Activated CD8-positive, alpha-beta memory T cell treated with anti-CD3 and anti-CD28 coated beads, Interleukin-2, amount 50 U/mL, for 48 hours (primary cell): ENCODE measurements at places on chromosomes 7 and 10.

- DNase-seq: peak; percentile 12
Observed at GRCh38 chr10:124308811-124309210, 109.9 kb downstream of the OAT start.

DNA sequence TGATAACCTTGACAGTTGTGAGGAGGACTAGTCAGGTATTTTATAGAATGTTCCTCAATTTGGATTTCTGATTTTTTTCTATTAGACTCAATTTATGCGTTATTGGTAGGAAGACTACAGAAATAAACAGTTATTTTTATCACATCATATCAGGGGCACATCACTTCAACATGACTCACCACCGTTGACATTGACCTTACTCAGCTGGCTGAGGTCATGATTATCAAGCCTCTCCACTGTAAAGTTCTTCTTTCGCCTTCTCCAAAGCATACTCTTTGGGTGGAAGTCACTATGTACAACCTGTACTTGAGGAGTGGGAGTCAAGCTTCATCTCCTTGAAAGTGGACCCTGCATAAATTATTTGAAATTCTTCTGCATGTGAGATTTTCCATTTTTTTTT is 194.3 kb upstream of the IGFBP3 start:
- DNase-seq: no peak

DNA sequence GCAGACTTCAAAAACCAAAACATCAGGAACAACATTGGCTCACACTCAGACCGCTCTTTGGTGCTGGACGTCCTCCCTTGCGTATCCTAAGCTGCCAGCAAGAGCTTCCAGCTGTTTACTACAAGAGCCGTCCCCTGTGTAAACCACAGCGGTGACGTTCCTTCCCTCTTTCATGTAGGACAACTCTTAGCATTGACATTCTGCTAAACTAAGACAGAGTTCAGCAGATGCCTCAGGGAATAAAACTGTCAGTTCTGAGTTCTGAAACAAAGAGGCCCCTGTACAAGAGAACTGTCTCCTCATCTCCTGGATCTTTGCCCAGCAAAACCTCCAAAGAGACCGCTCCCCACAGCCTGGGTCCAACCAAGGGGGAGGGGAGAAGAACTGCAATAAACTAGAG is 57.8 kb upstream of the OPALIN start:
- no peak for DNase-seq

DNA sequence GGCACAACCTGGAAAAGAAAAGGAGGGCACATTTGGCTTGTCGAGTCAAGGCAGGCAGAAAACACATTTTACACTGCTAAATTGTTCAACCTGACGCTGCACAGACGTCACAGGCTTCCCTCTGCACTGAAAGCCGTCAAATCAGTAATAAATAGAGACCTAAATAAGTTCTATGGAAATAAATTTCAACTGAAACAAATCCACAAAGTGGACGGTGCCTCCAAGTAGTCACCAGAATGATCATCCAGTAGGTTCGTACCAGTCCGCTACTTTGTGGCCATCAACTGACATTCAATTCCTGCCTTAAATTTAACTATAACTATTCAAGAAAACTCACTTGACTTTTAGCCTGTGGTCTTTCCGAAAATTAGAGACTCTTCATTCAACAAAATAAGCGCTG is 49.0 kb downstream of the NPVF start:
- DNase-seq: no peak

GRCh38 chr7:108247614-108248013 is 117.5 kb upstream of the LAMB4 start:
- DNase-seq: no peak

DNA sequence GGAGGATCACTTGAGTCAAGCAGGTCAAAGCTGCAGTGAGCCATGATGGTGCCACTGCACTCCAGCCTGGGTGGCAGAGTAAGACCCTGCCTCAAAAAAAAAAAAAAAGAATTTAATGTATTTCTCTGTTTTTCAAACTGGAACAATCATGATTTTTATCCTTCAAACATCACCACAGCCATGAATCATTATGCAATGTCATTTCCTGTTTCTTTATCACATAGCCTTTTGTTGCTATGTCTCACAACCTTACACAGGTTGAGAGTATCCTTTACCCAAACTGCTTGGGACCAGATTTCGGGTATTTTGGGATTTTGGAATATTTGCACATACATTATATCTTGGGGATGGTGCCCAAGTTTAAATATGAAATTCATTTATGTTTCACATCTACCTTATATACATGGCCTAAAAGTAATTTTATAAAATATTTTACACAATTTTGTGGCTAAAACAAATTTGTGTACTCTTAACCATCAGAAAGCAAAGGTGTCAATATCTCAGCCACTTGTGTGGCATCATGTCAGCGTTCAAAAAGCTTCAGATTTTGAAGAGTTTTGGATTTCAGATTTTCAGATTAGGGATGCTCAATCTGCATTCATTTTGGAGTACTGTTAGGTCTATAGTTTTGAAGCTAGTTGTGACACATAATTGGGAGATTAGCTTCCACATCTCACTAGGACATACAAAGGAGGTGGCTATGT is 8.2 kb downstream of the NT5C3A start:
- DNase-seq: no peak

DNA sequence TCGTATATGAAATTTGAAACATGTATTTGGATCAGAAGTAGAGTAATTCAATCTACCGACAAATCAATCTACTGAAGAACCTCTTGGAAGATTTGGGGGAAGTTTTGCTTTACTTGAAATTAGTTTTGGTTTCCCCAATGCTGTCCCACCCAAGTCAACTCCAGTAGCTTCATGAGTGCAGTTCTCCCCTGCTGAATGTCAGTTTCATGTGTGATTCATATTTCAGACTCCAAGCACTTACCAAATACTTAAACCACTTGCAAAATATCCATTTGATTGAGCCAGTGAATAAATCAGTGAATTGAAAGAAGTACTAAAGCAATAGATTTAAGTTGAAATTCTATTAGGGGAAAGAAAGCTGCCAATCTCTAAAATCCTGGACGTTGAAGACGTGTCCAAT is 9.3 kb downstream of the CALML5 start:
- no peak for DNase-seq

DNA sequence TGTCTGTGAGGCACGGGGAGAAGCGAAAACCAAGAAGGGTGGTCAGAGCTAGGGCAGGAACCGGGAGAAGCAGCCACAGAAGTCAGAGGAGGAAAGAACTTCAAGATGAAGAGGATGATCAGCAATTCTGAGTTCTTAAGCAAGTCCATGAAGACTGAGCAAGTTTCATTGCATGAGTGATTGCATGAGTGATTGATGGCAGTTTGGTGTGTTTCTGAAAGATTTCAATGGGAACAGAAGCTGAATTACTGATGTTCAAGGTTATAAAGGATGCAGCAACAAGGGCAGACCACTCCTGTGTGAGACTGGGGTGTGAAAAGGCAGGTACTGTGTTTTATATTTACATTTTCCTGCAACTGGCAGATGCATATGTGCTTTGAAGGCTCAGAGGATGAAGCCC is 35.4 kb downstream of the CCNY start:
- DNase-seq: no peak

DNA sequence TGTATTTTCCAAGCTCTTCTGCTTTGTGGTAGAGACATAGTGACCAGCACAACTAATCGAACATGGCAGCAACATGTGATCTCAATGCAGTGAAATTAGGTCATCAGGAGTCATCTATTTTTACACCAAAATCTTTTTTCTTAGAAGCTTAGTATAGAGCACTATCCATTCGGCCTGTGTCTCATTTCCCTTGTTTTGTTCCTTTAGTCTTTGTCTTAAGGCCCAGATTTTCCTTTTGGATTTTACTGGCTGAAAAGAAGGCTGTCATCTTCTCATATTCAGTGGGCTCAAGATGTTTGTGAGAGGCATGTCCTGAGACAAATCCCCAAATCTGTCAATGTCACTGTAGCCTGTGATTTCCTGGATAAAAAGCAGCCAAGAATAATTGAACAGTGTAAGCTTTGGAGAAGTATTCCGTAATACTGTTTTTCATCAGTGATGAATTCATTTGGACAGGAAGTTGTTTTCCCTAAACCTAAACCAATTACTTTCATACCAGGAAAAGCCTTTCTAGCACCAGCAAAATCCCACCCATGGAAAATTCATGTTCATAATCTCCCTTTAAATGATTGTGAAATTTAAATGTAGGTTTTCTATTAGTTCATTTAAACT is 55.2 kb downstream of the MAGI2 start:
- no peak for DNase-seq

DNA sequence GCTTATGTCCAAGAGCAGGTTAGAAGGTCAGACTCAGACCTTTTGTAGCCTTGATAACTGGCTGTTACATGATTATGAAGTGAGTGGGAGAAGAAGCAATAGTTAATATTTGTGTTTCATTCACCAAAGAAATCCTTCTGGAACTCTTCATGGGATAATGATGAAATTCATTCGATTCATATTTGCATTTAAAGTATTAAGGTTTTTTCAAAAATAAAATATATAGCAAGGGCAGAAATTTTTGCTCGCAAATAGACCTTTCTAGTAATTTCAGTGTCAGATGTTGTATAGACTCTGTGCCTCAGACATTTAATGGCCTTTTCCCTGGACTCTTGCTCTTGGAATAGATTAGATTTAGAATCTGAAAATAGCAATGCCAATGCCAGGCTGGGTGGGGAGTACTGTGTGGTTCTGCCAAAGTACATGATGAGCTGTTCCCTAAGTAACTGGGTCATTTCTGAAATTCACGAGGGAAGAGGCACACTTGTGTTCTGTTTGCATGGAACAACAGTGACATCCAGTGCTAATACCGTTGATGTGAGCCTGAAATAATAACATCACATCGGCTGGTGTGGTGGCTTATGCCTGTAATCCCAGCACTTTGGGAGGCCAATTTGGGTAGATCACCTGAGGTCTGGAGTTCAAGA is 119.2 kb downstream of the MBL2 start:
- DNase-seq: no peak

- no peak for DNase-seq
Observed at GRCh38 chr10:23413629-23414089, 25.2 kb upstream of the OTUD1 start.

GRCh38 chr7:2706685-2707126 is 18.7 kb downstream of the AMZ1 start:
- DNase-seq: no peak

GRCh38 chr10:78600740-78601139 is 468.0 kb upstream of the ZMIZ1 start:
- DNase-seq: no peak

DNA sequence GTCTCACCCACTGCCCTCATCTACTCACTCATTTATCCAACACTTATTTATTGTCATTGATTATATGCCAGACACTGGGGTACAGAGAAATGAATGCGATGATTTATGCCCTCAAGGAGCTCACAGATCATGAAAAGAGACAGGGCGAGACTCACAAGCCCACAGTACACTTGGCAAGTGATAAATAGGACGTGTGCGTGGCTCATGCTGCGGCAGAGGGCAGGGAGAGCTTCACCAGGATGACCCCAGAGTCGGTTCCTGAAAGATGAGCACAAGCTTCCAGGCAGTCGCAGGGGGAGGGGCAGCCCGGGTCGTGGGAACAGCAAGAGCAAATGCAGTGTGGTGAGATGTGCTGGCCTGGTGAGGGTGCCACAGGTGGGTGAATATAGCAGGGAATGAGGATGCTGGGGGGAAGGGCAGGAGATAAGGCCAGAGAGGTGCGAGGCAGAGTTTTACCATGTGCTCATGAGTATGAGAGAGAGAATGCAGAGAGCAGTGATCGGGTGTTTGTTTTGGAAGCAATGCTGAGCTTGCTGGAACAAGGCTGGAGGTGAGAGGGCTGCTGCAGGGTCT is 70.9 kb downstream of the ATXN7L1 start:
- no peak for DNase-seq

DNA sequence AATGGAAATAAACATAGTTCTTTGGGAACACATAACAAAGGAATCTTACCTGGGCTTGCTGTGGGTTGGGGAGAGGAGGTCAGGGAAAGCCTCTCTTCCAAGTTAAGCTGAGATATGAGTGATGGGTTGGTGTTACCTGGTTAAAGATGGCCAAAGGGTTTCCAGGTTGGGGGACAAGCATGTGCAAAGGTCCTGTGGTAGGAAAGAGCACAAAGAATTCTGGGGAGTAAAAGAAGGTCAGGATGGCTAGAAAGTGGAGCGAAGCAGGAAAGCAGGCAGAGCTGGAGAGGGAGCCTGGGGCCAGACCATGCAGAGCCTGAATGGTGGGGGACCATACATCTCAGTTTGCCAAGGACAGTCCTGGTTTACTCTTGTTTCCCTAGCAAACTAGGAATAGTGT is 133.2 kb downstream of the CFAP58 start:
- no peak for DNase-seq

DNA sequence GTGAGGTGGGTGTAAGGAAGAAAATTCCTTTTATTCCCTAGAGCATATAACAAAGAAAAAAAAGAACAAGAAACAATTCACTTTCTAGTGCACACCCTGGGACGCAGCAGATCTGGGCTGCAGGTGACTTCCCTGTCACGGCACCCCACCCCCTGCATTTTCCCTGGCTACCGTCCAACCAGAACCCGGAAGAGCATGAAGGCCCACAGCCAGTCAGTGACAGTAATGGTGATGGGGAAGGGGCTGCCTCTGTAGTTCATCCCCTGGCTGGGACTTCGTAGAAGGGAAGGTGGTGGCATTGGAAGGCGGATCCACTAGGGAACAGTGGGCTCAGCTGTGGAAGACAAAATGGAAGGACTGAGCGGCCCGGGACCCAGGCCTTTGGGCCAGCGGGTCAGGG is 236.7 kb downstream of the BUB3 start:
- DNase-seq: no peak

- DNase-seq: no peak
Observed at GRCh38 chr10:48697091-48697490, 12.4 kb downstream of the WDFY4 start.

DNA sequence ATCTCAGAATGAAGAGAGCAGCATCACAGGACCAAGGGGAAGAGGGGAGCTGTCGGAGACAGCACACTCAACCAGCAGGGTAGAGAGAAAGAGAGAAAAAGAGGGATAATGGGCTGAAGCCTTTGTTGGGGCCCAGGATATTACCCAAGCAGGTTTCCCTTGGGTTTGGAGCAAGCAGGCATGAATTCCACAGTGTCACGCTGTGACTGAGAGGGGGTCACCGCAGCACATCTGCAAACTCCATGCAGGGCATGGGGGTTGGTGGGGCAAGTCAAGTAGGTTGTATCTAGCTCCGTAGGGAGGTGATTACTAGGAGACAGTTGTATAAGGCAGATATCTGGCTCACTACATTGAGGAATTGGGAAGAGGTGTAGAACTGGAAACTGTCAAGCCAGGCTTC is 42.2 kb upstream of the SEMA3E start:
- DNase-seq: no peak

GRCh38 chr7:38232502-38233366 is 40.7 kb downstream of the TARP start:
- DNase-seq: peak; percentile 78

DNA sequence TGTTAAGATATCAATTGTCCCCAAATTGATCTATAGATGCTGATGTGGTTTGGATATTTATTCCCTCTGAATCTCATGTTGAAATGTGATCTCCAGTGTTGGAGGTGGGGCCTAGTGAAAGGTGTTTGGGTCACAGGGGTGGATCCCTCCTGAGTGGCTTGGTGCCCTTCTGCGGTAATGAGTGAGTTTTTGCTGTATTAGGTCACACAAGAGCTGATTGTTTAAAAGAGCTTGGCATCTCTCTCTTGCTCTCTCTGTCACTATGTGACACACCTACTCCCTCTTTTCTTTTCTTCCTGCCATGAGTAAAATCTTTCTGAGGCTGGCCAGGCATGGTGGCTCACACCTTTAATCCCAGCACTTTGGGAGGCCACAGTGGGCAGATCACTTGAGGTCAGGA is 98.2 kb upstream of the KAT6B start:
- DNase-seq: no peak
